HEK293T (cell line): ENCODE measurements at places on chromosomes 1 and 21.
A peak's percentile ranks its signal among the peaks of the same experiment; 100 is the strongest.

DNA sequence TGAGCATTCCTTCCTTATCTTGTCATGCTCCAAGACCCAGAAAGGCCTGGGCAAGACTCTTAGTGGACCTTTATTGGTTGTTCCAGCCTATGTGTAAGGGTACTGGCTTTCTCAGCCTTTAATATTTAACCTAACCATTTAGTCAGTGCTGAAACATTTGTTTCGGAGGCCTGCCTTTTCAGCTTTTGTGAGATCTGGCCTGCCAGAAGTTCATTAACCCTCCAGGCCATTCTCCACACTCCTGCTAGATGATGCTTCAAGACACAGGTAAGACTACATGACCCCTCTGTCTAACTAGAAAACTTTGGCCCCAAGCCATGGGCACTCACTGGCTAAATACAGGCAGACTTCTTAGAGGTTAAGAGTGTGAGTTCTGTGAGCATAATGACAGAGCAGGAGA lies 138.4 kb upstream of the ZP4 start:
- no peak for DNase-seq

- no peak for DNase-seq
Observed at GRCh38 chr1:94014635-94015488, 105.6 kb upstream of the GCLM start.

DNA sequence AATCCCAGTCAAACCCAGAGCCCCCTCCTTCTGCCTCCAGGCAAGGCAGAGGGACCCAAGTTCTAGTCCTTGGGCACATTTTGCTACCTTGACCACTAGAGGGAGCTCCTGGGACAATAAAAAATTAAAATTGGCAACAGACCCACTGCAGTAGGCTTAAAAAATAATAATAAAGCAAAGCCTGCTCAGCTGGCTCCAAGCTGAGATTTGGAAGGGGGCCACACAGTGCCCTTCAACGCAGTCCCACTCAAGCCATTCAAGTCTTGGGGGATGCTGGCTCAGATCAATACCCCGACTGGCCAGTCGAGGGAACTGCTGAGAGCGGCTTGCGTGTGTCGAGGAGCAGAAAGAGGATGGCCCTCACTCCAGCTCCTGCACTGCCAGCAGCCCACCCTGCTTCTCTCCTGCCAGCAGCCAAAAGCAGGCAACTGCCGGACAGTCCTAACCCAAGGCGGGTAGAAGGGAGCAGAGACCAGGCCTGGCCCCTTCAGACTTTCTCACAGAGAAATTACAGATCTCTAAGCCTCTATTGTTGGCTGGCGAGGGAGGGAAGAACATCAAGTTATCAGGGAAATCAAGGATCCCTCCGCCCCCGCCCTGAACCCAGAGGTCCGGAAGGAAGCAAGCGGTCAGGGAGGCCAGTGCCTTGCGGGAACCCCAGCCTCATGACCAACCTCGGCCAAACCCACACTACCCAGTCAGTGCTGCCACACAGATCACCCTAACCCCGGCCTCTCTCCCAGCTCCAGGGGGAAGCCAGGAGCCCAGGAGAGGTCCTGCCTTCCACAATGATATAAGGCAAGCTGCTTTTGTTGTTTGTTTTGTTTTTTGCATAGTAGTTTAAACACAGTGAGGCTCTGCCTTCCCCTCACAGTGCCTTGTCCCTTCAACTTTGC lies 4.9 kb upstream of the ALDH4A1 start:
- DNase-seq: peak; percentile 54

GRCh38 chr1:163574119-163574518 lies 252.4 kb downstream of the NUF2 start:
- DNase-seq: no peak

DNA sequence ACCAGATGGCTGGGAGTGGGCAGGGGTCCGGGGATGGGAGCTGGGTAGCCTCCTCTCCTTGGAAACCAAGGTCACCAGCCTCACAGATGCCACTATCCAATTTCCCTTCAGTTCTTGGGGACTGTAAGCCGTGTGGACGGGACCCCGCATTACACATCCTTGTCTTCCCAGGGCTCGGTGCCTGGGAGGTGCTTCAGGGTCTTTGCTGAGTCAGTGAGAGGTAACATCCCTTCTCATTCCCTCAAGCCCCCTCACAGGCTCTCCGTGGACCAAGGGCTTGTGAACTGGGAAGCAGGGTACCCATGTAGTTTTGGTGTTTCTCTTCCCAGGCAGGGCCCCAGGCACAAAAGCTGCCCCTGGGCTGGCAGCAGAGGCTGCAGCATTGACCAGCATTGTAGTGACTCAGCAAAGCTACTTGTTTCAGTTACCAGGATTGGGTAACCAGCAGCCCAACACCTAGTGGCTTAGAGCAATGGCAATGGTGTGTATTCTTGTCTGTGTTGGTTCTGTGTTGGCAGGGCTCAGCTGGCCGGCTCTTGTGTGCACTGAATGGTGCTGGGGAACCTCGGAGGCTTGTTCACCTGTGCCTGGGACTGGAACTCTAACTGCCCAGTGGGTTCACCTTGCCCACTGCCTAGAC lies 24.6 kb upstream of the PCBP3 start:
- DNase-seq: no peak

- no peak for DNase-seq
Observed at GRCh38 chr21:25691976-25692375, 42.7 kb downstream of the ATP5PF start.

- no peak for DNase-seq
Observed at GRCh38 chr1:178541379-178541778, 28.5 kb downstream of the TEX35 start.

DNA sequence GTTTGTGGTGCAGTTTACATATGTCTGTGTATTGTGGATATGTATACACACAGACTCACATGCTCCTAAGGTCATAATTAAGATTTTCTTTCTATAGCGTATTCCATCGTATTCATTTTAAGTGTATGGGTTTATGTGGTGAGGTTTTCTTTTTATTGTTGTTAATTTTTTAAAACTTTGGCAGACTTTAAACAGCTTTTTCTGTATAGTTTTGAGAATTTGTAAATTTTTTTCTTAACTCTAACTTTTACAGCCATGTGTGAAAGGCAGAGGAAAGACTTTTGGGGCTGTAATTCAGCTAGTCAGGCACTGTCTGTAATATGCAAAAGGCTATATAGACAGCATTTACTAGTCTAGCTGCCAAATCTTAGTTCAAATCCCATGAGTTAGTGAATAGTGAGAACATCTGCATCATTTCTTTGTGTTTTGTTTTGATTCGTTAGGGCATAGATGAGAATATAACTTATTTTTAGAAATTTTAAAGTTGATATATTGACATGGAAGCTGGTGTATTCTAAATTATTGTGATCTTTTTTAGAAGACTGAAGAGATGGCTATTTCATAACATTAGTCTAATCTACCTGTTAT lies 2.3 kb downstream of the MAGI3 start:
- DNase-seq: no peak

- peak; percentile 34 for DNase-seq
Observed at GRCh38 chr1:176058686-176059085, 148.4 kb downstream of the COP1 start.

DNA sequence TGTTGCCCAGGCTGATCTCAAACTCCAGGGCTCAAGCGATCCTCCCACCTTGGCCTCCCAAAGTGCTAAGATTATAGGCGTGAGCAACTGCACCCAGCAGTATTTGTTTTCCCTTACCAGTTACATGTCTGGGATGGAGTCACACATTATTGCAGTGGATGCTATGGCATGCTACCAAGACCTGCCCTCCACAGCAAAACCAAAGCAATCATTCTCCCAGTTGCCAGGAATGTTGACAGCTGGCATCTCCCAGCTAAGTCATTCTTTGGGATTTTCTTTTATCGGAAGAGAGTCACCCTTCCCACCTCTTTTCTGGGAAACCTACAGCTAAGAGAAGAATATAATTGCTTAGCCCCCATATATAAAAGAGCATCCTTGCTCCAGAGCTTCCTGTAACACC lies 49.4 kb upstream of the RGS7 start:
- no peak for DNase-seq

- peak; percentile 13 for DNase-seq
Observed at GRCh38 chr1:207752456-207752998, 673 bp downstream of the CD46 start.

DNA sequence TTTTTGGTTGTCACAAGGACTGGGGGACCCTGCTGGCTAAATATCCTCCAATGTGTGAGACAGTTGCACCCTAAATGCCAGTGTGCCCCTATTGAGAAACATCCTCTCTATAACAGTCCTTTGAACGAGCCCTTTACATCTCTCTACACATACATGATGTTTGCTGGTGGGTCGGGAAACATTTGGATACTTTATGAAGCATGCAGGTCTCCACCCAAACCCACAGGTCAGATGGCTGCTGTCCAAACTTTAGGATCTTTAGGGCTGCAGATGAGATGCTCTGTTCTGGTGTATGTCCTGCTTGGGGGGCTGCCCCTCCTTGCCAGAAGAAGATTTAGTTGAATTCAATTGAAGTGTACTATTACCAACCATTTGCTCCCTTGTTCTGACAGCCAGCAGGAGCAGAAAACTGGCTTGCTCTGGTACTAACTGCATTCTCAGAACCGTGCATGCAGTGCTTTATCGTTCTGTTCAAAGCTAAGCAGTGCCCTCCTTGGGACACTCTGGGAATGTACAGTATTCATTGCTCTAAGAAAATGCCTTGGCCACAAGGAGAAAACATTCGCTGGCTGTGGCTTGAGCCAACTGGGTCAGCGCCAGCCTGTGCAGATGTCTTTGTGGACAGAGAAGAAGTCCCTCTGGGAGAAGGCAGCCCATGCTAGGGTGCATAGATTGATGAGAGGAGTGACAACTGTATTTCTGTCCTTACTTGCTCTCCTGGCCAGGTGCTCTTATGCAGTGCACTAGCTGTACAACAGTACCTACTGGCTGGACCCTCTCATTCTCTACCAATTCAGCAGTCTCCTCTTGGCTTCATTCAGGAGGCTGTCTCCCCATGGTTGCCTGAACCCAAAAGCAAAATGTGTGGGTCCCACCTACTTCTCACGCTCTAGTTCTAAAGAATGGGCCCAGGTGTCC lies 61.4 kb upstream of the DIRAS3 start:
- peak; percentile 62 for DNase-seq

DNA sequence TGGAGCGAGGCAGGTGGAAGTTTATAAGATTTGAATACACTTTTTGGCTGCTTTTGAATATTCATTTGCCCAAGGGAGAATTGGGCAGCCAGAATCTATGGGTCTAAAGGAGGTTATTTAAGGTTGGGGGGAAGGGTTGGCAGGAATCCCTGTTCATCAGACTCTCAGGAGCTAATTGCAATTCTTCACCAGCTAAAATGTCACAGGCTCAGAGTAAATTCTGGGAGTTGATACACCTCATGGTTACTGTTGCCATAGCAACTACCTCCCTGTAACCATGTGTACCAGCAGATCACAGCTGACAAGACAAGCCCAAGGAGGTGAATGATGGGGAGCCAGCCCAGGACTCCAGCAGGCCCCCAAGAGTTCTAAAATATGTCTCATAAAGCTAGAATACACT lies 75.5 kb downstream of the CAMK2N1 start:
- DNase-seq: no peak

GRCh38 chr1:28441674-28442073 lies 64.2 kb upstream of the RCC1 start:
- DNase-seq: no peak

DNA sequence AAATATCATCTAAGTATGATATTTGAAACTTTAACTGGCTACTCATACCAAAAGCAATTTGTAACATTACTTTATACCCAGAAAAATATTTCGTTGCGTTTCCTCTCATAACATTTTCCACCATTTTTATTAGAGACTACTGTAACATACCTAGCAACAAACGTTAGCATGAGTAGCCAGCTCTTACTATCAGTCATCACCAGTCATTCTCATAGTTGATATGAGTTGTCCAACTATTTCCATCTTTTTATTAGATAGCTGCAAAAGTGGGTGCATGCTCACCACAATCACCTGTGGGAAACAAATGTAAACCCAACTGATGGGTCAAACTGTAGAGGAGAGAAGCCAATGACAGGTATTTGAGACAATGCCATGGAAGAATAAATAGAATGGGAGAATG lies 114.6 kb downstream of the AKT3 start:
- DNase-seq: no peak
